WTC11 (cell line): ENCODE measurements at places on chromosomes 5 and 9.

- no peak for DNase-seq
Observed at GRCh38 chr9:34650816-34651215, 1.2 kb upstream of the IL11RA start.

- no peak for DNase-seq
Observed at GRCh38 chr5:74426506-74426905, 214.0 kb downstream of the ENC1 start.

DNA sequence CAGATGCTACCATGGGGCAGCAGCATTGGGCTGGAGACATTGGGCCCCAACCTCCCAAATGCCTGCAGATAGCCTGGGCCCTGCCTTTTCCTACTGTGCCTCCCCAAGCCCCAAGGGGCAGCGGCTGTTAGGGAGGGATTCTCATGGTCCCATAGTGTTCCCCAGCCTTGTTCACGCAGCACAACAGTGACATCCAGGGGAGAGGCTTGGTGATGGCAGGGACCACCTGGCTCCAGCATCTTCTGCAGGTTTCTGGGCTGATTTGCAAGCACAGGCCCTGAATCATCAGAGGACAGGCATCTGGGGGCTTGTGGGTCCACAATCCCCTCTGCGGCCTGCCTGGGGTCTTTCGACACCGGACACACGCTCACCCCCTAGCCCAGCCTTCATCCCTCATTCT, 354.6 kb downstream of the SLIT3 start:
- peak; percentile 65 for DNase-seq

- no peak for DNase-seq
Observed at GRCh38 chr9:113660196-113660595, 196.7 kb downstream of the RGS3 start.

DNA sequence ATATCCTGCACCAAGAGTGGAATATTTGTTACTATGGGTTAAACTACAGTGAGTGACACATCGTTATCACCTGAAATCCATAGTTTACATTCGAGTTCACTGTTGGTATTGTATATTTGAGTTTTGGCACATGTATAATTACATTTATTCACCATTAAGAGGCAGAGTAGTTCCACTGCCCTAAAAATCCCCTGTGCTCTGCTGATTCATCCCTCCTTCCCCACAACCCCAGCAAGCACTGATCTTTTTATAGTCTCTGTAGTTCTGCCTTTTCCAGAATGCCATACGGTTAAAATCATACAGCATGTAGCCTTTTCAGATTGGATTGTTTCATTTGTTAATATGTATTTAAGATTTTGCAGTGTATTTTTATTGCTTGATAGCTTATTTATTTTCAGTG, 495.2 kb downstream of the DIRAS2 start:
- DNase-seq: no peak

DNA sequence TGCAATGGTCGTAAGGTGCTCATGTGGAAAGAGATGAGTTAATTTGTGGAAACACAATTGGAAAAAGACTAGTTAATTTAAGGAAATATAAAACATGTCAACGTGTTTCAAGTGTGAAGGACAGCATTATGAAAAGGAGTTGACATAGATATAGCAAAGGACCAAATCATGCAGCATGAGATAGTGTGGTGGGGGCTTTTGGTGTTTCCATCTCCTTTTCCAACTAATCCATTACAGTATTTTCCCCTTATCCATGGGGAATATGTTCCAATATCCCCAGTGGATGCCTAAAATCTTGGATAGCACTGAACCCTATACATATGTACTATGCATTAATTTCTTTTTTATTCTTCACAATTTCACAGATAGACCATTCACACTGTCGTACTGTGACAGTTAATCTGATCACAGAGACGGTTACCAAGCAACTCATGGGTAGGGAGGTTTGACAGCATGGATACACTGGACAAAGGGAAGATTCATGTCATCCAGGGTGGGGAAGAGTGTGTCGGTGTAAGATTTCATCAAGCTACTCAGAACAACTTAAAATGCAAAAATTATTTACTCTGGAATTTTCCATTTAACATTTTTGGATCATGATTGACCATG, 238.6 kb downstream of the CDH12 start:
- no peak for DNase-seq

DNA sequence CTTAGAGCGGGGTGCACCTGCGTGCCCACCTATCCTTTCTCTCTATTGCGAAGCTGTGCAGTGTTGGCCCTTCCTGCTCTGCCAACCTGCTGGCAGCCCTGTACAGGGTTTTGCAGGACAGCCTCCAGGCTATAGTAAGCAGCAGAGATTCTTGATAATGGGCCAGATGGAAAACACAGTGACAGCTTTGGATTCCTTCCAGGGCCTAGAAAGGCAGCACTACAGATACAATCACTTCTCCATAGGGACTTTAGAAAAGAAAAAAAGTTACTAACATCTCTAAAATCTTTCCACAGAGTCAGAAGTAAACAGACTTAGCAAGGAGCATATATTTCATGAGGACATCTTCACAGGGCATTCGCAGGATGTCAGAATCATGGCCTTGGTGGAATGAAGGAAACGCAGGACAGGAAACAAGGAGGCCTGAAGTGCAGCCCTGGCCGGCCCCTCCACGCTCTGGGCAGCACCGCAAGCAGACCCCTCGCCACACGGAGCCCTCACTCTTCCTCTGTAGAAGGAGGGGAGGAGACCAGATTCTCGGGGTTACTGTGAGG, 172.1 kb upstream of the GAS1 start:
- no peak for DNase-seq

DNA sequence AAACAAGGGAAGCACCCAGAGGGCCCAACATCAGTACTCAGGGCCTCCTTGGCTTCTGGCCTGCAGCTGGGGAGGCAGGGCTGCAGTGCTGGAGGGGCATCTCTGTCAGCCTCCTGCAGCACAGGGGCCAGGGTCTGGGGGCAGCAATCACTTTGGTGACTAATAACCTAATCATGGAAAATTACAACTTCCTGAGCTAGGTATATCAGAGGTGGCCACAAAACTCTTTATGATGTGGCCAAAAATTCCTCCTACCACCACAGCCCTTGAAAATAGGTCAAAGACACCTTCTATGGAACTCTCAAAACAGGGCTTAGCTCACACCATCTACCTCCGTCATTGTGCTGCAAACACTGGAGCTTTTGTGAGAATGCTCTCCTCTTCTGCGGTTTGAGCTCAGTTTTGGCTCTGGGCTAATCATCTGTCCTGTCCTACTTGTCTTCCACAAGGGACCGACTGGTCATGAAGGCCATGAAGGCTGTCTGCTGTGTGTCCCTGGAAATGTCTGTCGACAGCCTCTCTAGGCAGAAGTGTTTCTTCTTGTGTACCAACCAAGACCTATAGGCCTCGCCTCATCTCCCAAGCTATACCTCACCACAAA, 28.6 kb downstream of the CSF2 start:
- no peak for DNase-seq

- DNase-seq: no peak
Observed at GRCh38 chr5:155303120-155303519, 289.6 kb downstream of the KIF4B start.

DNA sequence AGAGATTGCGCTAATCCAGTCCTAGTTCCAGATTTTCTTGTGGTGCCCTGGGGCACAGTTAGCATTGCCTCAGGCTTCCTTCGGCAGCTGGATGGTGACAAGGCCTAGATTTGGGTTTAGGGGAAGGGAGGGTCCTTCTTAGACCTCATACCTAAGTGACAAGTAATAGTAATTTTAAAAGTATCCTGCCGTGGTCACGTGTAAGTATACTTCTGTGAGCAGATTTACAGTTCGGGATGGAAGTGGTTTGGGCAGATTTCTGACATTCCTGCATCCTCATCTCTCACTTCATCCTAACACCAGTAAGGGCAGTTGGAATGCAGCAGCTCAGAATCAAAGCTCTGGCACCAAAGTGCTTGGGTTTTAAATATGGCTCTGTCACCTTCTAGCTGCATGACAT, 71.6 kb downstream of the LRRC70 start:
- no peak for DNase-seq

- no peak for DNase-seq
Observed at GRCh38 chr5:164191240-164191639, 685.8 kb downstream of the MAT2B start.

DNA sequence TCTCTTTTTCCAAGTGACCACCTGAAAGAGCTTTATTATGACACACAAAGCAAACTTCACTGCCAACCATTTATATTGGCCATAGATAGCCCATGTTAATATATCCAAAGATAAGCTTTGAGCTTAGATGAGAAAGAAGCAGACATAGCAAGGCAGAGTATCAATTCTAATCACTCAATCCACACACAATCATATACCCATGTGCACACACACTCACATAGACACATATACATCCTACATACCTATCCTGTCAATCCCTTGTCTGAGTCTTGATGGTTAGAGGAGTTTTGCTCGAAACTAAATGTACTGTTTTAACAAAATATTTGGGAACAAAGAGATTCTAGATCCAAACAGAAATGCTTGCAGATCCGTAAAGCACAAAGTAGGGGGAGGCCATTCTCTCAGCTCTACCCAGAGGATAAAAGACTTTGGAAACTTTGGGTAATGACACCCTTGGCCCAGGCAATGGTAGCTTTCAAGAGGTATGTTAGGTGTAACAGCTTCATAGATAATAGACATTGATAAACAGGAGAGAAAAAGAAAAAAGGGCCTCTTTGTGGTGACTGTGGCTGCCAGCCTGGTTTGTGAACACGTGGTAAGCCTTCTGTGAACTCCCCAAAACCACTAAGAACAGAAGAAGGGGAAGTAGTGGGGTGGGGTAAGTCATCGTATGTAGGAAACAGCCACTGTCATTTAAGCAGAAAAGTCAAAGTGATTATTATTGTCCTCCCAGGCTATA, 121.6 kb downstream of the TLR4 start:
- DNase-seq: no peak

DNA sequence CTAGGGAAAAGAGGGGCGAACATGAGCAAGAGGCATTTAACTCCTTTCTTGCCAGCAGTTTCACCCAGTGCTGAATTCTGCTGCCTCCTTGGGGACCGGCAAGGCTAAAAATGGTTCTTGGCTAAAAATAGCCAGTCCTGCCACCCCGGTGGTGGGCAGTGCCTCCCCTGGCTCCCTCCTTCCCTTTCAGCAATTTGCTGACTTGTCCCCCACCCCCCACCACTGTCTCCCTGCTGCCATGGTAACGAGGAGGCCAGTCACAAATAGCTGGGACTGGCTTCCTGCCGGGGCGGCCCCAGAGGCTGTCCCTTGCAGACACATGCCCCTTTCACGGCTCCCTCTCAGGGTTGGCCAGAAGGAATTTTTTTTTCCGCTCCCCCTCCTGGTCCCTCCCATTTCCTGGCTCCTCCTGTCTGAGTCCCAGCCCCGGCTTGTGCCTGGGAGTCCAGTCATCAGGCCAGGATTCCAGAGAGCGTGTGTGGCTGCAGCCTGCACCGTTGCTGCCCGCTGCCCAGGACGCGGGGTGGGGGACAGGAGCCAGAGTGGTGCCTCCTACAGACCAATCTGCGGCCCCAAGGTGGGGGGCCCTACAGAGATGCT, 130.3 kb downstream of the RGS3 start:
- peak; percentile 93 for DNase-seq

- no peak for DNase-seq
Observed at GRCh38 chr5:147332658-147333057, 97.8 kb downstream of the STK32A start.

DNA sequence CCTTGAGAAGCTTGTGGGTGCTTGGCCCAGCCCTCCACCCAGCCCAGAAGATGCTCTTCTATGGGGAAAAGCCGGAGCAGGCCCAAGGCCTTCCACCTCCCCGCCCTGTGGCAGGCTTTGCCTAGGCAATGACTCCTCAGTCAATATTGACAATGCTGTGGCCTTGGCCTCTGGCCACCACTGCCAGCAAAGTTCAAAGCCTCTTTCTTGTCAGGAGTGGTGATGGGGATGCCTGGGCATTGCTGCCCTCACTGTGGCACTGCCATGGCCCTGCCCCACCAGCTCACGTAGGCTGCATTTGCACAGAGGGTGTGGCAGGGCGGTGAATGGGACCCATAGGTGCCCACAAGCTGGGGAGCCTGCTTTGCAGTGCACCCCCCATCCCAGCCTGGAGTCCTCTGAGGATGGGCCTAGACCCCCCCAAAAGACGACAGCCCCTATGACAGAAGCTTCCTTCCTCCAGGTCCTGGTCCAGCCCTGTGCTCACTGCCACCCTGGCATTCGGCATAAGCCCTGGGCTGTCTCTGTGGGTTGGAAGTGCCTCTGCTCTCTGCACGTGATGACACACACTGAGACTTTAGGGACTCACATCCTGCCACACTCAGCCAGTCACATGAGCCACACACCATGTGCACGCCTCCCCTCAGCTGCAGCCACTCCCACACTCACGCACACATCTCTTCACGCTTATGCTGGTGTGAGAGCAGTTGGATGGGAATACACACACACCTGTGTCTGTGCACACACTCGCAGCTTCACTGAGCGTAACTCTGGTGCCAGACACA, 31.1 kb downstream of the MORN5 start:
- DNase-seq: no peak

DNA sequence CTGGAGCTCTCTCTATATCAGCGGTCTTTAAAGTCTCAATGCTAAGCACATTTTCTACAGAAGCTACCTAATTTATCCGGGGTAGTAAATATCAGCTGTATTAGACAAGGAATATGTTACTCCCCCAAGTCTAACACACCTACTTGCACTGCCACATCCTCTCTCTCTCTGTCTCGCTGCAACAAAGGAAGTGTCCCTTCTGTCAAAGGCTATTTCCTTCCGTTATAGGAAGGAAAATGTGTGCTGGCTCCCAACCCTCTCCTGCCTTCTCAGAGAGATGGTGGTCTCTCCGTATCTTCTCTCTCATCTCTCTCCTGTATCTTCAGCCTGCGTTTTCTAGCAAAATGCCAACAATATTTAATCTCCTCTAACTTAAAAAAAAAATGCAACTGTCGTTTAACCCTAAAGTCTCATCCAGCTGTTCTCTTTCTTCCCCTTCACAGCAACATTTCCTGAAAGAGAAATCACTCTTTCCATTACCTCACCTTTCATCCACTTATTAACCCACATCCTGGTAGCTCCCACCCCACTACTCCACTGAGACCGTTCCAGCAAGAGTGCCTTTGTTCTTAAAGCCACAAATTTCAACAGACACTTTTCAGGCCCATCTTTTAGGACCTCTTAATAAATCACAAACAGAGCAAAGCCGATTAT, 2.3 kb downstream of the TTF1 start:
- no peak for DNase-seq

GRCh38 chr9:131546336-131547084, 1.2 kb downstream of the PRRT1B start:
- DNase-seq: peak; percentile 69

GRCh38 chr9:32681751-32682150, 46.3 kb upstream of the TAF1L start:
- no peak for DNase-seq

DNA sequence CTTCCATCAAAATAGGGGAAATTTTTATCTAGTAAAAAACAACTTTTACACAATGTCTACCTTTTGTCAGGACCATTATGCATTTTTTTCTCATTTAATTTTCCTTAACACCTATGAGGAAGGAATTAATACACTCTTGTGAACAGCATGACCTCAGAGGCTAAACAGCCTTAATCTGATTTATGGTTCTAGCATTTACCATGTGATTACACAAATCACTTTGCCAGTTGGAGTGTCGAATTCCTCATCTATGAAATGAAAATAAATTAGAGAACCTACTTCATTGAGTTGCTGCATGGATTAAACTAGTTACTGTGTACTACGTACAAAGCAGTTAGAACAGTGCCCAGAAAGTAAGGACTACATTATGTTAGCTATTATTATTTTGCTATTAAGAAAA, 187.7 kb upstream of the MPDZ start:
- DNase-seq: no peak
